GM12878 (cell line): ENCODE measurements at places on chromosomes 2 and 18. TPM values are rescaled to one million over a fixed set of nuclear protein-coding genes. Genes with fewer than 3 reads are reported as not detected.

CPLX4 gene
- not detected in 2 replicates for polyA plus RNA-seq

ABCB11 gene
- polyA plus RNA-seq: not detected in 2 replicates

LIPG gene
- 0.28 TPM in 1 of 2 replicates, not detected in the other for polyA plus RNA-seq

HOXD12 gene
- polyA plus RNA-seq: not detected in 2 replicates

MBP gene
- polyA plus RNA-seq: 39.1 and 42.4 TPM in 2 replicates

ZNF892 gene
- polyA plus RNA-seq: 0.08 TPM in 1 of 2 replicates, not detected in the other

TNS1 gene
- polyA plus RNA-seq: not detected in 2 replicates

DNA sequence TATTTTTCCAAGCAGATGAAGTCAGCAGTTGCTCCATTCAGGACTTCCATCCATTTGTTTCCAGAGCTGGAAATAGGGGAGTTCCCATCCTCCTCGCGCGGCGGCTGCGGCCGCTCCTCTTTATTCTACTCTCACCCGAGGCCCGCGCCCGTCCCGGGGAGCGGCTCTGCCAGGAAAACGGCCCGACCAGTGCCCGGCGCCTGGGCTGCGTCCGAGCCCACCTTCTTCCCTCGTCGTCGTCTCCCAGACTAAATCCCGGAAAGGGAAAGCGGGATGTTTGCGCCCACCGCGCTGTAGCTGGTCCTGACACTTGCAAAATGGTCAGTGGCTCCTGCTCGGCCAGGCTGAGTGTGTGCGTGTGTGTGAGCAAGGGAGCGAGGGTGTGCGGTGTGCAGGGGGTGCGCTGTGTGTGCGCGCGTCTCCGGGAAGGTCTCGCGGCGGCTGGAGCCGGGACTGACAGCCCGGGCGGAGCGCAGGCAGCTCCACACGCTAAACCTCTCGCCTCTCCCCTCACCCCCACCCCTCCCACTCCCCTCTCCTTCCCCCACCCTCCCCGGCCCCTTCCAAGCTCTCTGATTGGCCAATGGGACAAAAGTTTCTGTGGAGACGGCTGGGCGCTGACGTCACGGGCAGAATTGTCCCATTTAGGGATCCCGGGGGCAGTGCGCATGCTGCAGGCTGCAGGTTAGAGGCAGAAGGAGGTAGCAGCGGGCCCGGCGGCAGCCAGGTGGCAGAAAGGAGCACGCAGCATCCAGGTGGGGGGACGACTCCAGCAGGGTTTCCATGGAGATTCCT, at the start of gene NOL4:
Gene NOL4 (minus strand): TSS at position 491 of the 795 bp plus-strand sequence. CDS start 1,660 bp downstream, outside the sequence.
- DNase-seq: no peak

DNA sequence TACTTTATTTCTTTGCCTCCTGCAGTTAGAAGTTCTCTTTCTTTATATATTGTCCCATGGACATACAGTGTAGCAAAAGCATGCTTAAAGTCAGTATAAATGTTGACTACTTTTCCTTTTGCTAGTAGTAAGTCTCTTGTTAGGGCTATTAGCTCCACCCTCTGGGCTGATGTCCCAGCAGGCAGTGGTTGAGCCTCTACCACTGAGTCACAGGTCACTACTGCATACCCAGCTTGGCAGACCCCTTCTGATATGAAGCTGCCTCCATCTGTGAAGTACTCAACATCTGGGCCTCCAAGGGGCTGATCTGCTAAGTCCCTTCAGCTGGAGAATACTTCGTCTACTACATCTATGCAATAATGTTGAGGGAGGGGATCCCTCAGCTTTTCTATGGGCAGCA, 61.0 kb upstream of the SLC35G4 start:
- no peak for DNase-seq

DNA sequence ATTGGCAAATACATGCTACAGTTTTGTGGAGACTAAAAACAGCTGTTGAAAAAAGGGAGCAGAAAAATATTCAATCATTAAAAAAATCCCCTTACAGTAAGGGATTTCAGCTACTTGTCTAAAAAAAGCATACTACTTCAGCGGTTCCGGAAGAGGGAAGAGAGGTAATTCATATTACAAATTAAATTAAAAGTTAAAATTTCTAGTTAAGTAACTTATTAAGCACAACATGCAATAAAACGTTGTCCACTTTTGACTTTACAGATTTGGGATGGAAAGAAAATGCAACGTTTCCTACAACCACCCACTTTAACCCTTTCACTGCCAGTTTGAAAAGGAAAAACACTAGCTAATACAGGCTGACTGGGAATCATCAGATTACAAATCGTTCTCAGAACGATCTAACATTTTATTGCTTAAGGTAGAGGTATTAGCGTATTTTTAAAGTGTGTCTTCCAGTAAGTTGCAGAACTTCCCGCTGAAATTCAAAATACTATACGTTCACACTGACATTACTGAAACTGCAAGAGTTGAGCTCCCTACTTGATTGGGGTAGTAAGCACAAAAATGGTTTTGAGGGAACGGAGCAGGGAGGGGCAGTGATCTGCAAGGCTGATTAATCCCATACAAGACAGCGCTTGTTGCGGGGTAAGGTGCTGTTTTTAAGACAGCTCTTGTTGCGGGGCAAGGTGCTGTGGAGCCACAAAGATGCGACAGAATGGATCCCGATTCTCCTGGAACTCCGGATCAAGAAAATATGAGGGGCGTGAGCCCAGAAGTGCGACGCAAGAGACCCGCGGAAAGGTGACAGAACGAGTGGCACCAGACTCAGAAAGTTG, 743 bp downstream of the HADHA start:
- DNase-seq: no peak

- DNase-seq: no peak
Observed at GRCh38 chr18:77132369-77133050, at the start of gene MBP. Gene MBP (minus strand): TSS chr18:77132783. CDS start chr18:77105261, 27,522 bp downstream.

GRCh38 chr18:45168866-45169600, 446.2 kb upstream of the SLC14A2 start:
- DNase-seq: no peak

DNA sequence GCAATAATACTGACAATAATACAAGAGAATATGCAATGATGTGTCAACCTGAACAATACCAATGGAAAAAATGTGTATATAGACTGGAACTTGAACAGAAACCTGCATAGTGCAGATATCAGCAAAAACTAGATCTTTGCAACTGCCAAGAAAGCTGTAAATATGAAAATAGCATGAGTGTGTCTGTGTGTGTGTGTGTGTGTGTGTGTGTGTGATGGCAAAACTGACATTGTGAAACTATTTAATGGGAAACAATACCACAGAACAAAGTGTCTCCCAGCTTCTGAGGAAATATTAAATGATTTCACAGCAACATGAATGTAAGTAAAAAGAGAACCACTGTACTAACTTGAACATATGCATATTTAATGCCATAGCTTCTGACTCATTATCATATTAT, 558.2 kb upstream of the LINC00305 start:
- DNase-seq: no peak

- no peak for DNase-seq
Observed at GRCh38 chr2:101904916-101905315, 86.8 kb upstream of the IL1R2 start.

GRCh38 chr2:66957198-66957597, 439.9 kb upstream of the ETAA1 start:
- DNase-seq: no peak

- DNase-seq: no peak
Observed at GRCh38 chr2:27721335-27721734, 50.2 kb upstream of the MRPL33 start.

DNA sequence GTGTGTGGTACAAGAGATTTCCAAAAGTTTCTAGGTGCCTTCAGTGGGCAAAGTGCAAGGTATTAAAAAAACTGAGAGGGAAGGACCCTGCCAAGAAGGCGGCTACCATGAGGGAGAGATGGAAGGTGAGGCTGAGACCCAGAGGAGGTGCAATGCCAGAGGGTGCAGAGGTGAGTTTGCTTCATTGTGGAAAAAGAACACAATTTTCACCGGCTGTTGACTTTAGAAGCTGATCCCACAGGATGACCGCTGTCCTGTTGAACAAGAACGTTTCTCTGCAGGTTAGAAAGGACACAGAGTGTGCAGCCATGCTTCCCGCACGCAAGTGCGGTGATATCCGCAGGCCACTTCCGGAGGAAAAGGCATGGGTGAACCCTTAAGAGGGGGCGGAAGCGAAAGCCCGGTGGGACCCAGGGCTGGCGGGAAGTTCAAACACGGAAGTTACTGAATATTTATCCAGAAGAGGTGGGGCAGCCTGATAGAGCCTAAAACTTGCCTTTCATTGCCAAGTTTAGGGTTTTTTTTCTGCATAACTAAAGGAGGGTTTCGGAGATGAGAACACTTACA, 16.6 kb downstream of the SP110 start:
- DNase-seq: peak; percentile 59

DNA sequence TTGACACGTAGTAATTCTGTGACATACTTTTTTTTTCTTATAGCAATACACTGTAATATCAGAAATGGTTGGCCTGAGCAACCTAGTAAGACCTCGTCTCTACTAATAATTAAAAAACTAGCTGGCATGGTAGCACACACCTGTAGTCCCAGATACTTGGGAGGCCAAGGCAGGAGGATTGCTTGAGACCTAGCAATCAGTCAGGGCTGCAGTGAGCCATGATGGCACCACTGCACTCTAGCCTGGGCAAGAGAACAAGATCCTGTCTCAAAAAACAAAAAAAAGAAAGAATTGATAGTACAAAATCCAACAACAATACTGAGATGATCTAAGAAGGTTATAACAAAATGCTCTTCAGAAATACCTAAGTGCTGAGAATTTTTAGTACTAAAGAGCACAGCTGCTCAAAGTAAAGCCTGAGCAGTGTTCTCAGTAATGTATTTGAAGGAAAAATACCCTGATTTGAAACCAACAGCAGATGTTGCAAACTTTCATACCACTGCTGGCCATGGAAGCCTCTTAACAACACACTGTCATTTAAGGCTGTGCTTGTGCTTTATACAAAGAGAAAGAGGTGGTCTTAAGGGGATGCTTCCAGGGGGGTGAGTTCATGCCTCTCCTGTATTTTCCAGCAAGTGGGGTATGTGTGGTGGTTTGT, 132.6 kb upstream of the CDCA7 start:
- DNase-seq: no peak

DNA sequence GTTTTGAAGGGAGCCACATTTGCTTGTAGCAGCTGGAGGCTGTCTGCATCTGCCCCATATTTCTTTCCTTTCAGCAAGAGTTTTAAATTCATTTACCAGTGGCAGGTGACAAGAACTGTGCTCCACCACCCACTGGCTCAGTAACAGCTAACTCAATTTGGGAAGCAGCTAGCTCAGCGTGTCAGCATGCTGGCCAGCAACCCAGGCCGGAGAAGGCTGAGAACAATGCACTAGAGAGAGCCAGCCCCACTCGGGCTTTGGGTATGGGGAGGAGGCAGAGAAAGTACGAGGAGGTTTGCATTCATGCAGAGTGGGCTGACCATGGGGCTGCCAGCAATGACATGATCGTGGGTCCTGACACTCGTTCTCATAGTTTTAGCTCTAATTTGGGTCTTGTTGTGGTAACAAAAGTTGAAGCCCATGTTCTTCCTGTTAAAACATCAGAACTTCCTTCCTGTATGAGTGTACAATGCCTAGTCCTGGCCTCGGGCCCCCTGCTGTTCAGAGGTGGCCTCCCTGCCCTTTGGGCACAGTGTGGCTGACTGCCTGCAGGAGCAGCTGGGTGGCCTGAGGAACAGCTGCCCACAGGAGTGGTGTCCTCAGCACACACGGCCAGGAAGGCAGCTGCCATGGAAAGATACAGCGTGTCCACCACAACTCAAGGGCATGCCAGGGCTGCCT, 23.0 kb downstream of the CDC42EP3 start:
- no peak for DNase-seq

- peak; percentile 73 for DNase-seq
Observed at GRCh38 chr2:101272045-101272784, 19.5 kb downstream of the CNOT11 start.

DNA sequence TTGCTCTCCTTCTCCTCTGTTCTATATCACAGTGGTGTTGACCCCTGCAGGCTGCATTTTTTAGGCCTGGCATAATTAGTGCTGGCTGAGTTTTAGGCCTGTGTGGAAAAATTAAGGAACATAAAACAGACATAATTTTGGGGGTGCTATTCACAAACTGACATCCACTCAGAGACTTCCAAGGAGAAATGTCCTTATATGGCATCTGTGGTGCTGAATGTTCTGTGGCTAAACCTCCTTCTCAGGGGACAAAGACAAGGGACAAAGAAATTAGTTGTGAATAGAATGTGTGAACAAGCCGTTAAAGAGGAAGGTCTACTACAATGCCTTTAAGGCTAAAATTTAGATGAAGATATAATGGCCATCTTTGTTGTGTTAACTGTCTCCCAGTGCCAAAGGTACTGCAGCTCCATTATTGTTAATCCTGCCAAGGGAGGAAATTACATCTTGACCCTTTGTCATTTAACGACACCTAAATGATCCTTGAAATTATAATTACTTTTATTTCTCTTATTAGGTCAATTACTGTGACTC, 870.0 kb upstream of the CHAC2 start:
- no peak for DNase-seq

DNA sequence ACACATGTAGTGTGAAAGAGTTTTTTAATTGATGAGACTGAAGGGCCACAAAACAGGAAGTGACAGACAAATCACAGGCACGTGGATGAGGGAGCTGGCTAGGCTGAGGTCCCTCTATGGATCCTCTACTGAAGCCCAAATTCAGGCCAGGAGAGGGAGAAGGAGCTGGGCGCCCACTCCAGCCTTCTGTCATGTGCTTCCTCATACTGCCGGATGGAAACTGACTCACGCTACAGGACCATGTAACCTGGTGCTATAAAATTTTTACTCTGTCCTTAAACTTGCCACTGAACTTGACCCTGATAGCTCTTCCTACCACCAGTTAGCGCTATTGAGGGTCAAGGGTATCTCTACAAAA, 31.3 kb downstream of the PSTPIP2 start:
- DNase-seq: no peak

DNA sequence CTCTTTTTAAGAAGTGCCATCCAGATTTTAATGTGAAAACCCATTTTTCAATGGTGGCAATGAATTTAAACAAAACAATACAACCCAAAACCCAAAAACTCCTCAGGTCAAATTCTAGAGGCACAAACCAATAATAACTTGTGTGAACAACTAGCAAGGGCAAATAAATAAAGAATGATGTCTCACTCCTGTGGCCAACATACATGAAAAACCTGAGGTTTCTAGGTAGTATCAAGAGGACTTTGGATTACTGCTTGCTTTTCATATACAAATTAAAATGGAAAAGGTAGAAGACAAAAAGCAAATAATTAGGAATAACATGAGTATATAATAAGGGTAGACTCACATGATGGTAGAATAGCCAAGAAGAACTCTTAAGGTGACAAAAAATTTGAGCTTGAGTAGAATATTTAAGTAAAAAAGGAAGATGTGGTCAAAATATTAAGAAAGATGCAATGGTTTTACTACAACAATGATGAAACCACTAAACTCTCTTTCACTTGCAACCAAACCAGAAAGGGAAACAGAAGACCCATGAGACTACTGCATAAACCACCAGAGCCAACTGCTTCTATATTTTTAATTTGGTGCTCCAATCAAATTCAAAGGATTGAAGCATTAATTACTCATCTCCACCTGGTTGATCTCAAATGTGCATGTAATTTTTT, 53.5 kb downstream of the DARS1 start:
- no peak for DNase-seq

DNA sequence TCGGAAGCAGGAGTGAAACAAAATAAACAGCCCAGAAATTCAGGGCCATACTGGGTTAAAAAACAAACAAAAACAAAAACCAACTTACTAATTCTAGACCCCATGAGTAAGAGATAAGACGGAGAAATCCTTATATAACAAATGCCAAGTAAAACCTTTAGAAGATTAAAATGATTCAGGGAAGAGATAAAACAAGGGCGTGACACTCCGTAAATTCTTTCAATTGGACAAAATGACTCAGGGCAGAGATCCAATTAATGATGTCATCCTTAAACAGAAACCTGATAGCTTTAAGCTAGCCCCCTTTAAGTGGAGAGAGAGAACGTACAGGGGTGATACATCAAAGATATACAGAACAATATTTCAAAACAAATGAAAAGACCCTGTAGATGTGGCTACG, 317.4 kb downstream of the NBAS start:
- DNase-seq: no peak

- no peak for DNase-seq
Observed at GRCh38 chr2:191325651-191326365, 80.6 kb downstream of the MYO1B start.
